Frontal cortex (tissue), 4 donors: ENCODE measurements at places on chromosomes 1 and 21. TPM values are rescaled to one million over a fixed set of nuclear protein-coding genes. Genes with fewer than 3 reads are reported as not detected.

Gene SPRR1A
- total RNA-seq: not detected

DNA sequence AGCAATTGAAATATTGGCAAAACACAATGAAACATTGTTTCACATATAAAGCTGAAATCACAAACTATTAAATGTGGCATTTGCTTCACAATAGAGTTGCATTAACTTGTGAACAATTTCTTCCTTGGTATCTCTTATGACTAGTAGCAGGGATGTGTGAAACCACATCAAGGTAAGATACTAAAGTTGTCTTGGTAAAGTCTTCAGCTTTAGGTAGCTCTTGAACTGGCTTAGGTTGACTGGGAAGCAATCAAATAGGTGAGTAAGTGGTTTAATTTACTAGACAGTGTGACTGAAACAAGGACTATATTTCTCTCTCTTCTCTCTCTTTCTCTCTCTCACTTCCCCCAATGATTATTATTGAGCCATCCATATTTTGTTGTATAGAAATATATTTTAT lies 141.5 kb upstream of the KCNK2 start:
- no peak for DNase-seq

- no peak for DNase-seq
Observed at GRCh38 chr21:45177039-45177438, 102.7 kb downstream of the ADARB1 start.

- no peak for DNase-seq
Observed at GRCh38 chr1:43858324-43858723, 75.3 kb upstream of the ARTN start.

Gene AMY1B
- total RNA-seq: not detected

Gene FMOD
- total RNA-seq: 1.6 TPM

- peak; percentile 72 for DNase-seq
Observed at GRCh38 chr1:155218854-155219591, 10.5 kb downstream of the MTX1 start.

DNA sequence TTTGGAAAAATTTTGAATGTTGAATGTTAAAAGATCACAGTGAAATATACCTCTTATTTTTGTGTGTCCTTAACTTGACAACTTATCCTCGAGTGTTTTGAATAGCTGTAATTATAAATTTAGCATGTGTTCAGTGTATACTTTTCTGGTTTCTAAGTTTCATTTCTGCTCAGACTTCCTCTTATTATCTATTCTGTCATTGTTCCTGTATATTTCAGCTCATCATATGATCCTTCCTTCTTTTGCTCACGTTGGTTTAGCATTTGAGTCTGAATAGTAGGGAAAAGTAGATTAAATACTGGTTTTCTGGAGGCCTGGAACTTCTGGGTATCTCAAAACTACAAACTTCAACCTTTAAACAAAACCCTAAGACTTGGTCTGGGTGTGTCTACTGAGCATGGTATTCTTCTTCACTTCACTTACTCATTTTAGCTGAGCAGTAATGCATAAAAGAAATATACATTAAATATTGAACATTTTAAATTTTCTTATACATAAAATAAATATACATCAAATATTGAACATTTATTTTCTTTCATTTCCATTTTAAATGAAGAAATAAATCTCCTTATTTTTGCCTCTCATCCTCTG lies 3.3 kb upstream of the ATP6V1G3 start:
- DNase-seq: no peak

Gene FCRL4
- not detected for total RNA-seq

- peak; percentile 84 for DNase-seq
Observed at GRCh38 chr1:19918057-19918456, 5.4 kb downstream of the PLA2G2E start.

Gene PGLYRP3
- not detected for total RNA-seq

DNA sequence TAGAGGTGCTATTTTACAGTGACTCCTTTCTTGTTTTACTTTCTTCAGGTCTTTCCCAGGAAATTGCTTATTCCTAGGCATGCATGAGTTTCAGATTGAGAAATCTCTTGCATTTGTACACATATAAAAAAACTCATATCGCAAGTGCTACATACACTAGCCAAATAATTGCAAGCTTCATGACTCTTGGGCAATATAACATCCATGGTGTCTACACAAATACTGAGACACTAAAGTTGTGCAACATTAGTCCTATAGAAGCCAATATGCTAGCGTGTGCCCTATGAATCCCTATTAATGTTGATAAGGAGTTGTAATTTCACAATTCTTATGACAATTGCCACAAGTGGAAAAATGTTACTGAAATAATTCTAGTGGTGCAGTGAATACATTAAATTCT lies 591.0 kb downstream of the ADGRL2 start:
- DNase-seq: no peak

Gene TRIM33
- 74.6 TPM for total RNA-seq

Gene SYNC
- total RNA-seq: 3.7 TPM

Gene CASZ1
- total RNA-seq: 1.6 TPM

GRCh38 chr1:214824763-214825162 lies 221.8 kb downstream of the CENPF start:
- DNase-seq: no peak

- DNase-seq: no peak
Observed at GRCh38 chr1:25647106-25647505, 30.5 kb downstream of the MAN1C1 start.

- DNase-seq: no peak
Observed at GRCh38 chr1:16296643-16297042, 55.6 kb downstream of the FBXO42 start.

GRCh38 chr1:68010543-68010942 lies 39.9 kb downstream of the DIRAS3 start:
- DNase-seq: no peak

Gene C1orf210
- total RNA-seq: not detected

- DNase-seq: no peak
Observed at GRCh38 chr1:115668579-115668978, 26.8 kb downstream of the VANGL1 start.

DNA sequence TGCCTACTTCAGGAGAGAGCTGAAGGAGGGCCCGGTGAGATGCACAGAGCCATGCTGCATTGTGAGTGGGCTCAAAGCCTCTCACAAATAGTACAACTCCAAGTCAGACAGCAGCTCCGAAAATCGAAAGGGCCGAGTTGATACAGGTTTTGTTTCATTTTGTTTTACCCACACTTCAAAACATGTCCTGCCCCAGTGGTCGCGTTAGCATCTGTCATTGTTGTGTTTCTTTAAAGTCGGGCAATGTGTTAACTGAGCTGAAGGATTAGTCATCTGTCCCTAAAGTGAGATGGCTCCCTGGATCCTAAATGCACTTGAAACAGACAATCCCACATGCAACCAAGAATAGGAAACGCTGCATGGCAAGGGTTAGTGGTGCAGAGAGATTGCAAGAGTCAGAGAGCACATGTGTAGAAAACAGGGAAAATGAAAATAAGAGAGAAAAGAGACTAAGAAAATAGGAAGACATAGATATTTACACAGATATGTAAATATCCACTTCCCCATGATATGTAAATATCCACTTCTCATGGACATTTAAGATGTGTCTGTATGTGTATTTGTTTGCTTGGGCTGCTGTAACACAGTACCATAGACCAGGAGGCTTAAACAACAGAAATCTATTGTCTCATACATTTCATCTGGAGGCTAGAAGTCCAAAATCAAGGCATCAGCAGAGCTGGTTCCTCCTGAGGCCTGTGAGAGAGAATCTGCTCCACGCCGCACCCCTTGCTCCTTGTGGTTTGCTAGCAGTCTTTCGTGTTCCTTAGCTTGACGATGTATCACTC lies 131.4 kb upstream of the RAB4A start:
- DNase-seq: no peak

Gene LDLRAD1
- not detected for total RNA-seq

DNA sequence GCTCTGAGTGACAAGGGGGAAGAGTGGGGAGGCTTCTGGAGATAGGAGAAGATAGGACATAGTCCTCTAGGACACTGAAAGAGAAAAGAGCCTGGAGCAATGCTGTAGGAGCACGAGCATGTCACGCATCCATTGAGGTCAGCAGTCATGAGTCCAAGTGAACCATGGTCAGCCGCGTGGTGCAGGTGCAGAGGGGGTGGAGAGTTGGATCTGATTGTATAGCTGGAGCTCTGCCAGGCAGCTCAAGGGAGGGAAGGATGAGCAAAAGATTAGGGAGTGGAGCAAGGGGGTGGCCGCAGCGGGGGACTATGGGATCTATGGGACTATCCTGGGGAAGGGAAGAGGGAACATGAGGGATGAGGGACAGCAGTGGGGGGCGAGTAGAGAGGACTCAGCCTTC lies 14.0 kb downstream of the PADI1 start:
- DNase-seq: no peak

DNA sequence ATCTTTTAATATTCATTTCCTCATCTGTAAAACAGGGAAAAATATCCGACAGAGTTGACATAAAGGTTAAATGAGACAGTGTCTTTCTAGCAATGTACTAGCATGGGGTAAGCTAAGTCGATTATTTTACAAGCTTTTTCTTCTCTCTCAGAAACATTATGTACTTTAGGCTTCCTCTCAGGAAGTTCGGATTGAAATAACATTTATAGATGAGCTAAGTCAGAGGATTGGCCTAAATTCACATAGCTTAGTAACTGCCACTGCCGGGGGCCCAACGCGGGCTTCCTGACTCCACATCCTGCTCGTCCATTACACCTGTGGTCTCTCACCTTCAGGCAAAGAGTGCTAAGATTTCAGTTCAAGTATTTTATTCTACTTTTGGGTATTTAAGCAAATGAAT lies 462.3 kb upstream of the NFIA start:
- no peak for DNase-seq

Gene OR2M5
- total RNA-seq: not detected

- no peak for DNase-seq
Observed at GRCh38 chr1:5955479-5955977, 36.7 kb downstream of the NPHP4 start.

Gene ELF3
- under 0.01 TPM for total RNA-seq

GRCh38 chr1:111704776-111705175 lies 34.4 kb downstream of the INKA2 start:
- DNase-seq: no peak

DNA sequence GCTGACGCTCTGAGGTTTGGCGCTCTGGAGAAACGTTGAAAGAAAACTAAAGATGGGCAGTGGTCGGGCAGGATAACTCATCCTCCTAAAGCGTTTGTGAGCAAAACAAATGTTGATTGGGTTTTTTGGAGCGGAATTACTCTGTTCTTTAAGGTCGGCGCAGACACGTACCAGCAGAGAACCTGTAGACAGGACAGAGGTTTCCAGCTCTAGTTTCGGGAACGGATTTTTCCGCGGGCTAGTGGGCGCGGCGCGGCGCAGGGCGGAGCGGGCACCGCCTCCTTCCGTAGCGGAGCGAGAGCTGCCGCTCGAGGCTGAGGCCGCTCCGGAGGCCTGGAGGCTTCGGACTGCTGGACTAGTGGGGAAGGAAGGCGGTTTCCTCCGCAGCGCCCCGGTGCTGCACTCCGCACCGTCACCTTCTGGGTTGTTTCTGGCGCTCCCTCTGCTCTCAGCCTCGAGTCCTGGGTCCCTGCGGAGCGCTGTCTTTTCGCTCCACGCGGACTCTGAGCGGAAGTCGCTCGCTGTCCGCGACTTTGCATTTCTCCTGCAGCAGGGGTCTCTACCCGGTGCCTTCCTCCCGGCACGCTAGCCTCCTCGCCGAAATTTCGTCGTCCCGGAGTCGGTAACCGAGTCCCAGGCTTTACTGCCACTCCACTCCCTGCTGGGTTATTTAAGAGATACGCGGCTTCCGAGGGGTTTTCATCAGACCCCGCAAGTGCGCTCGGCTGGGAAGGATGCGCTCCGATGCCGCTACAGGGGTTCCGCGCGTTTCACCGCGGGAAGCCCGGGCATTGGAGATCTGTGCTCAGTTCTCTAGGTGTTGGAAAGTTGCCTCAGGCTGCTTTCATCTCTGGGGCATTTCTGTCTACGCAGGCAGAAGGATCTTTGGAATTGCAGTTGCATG lies 7.0 kb downstream of the FOXD2 start:
- no peak for DNase-seq

DNA sequence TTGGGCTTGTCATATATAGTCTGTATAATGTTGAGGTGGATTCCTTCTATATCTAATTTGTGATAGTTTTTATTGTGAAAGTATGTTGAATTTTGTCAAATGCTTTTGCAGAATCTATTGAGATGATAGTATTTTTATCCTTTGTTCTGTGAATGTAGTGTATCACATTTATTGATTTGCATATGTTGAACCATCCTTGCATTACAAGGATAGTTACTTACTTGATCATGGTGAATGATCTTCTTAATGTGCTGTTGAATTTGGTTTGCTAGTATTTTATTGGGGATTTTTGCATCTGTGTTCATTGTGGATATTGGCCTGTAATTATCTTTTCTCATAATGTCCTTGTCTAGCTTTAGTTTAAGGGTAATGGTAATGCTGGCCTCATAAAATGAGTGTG lies 8.3 kb downstream of the FGGY start:
- DNase-seq: no peak

- DNase-seq: no peak
Observed at GRCh38 chr1:155761736-155762405, 73.0 kb downstream of the DAP3 start.

Gene FAM110D
- total RNA-seq: 0.82 TPM

DNA sequence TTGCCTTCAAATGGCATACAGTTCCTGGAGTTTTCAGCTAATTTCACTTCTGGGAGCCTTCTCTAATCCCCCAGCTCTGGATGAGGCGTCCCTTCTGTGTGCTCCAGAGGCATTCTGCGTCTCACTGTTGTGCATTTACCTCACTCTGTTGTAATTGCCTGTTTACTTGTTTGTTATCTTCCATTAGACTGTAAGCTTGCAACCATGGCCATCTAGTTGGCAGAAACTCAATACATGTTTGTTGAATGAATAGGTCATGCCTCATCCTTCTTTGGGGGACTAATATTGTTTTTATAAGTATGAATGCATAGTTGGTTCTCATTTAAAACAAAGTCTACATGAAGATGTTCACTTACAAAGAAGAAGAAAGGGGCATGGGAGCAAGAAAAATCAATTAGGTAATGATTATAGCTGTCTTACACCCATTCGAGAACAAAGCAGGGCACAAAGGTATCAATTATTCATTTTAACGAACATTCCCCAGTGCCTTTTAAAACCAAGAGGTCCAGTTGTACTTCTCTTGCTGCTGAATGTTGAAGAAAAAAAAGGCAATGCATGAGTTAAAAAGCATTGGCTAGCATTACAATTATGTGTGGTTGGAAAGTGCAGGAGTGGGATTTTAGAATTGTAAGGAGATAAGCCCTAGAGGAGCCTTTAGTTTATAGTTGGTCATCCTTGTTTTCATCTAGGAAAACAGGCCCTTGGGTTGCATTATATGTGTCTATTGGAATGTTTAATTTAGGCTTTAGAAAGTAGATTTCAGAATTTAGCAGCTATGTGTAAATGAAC lies 6.0 kb downstream of the RGL1 start:
- no peak for DNase-seq

Gene SLC6A9
- 2.9 TPM for total RNA-seq

Gene SAMD13
- total RNA-seq: 5.3 TPM

Gene SYT14
- total RNA-seq: 51.4 TPM

DNA sequence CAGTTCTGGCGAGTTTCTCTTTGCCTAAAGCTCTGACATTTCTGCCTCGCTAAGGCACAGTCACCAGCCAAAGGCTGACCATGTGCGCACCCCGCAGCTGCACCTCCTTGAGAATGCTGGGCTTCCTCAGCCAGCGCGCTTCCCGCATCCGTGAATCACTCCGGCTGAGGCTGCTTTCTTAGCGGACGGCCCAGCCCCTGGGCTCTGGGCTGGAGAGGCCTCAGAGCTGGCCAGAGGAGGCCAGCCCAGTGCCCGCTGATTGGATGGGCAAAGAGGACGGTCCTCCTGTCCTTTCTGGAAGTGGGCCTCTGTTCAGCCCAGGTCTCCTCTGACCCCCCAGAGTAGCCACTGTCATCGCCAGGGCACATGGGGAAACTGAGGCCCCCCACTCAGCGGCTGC lies 56.1 kb downstream of the PRDM16 start:
- DNase-seq: no peak

GRCh38 chr1:20083178-20083944 lies 13.4 kb downstream of the PLA2G5 start:
- DNase-seq: no peak

GRCh38 chr1:88462488-88463261 lies 221.4 kb upstream of the PKN2 start:
- DNase-seq: peak; percentile 76
